Neural cell (in vitro differentiated cells): ENCODE measurements at places on chromosomes 5 and 9. TPM values are rescaled to one million over a fixed set of nuclear protein-coding genes. Genes with fewer than 3 reads are reported as not detected.

The F2RL1 gene
- polyA plus RNA-seq, result 0.12 and 0.78 TPM in 2 replicates

The KLF9 gene
- polyA plus RNA-seq, result 0.11 and 0.60 TPM in 2 replicates

The SLC34A1 gene
- polyA plus RNA-seq, result not detected in 2 replicates

The WNT8A gene
- 0.26 and 0.60 TPM in 2 replicates for polyA plus RNA-seq

The DAB2 gene
- 0.63 and 0.72 TPM in 2 replicates for polyA plus RNA-seq

The GOLM1 gene
- polyA plus RNA-seq, result 76.8 and 77.4 TPM in 2 replicates

The CD274 gene
- 0.16 TPM in 1 of 2 replicates, not detected in the other for polyA plus RNA-seq

The NIPAL4 gene
- polyA plus RNA-seq, result not detected in 2 replicates

The CLIC3 gene
- polyA plus RNA-seq, result not detected in 2 replicates

The NPR2 gene
- polyA plus RNA-seq, result 3.1 and 9.6 TPM in 2 replicates

The NTNG2 gene
- polyA plus RNA-seq, result 0.26 and 0.43 TPM in 2 replicates

The FCN1 gene
- polyA plus RNA-seq, result not detected in 2 replicates

The GFI1B gene
- polyA plus RNA-seq, result not detected in 2 replicates

The GPRIN1 gene
- polyA plus RNA-seq, result 32.3 and 42.8 TPM in 2 replicates

The PCDHB11 gene
- 2.7 and 3.7 TPM in 2 replicates for polyA plus RNA-seq

The IFNA2 gene
- not detected in 2 replicates for polyA plus RNA-seq

The FOXD4L3 gene
- not detected in 2 replicates for polyA plus RNA-seq

The TNFSF15 gene
- polyA plus RNA-seq, result not detected in 2 replicates

The PDE8B gene
- 0.10 and 0.22 TPM in 2 replicates for polyA plus RNA-seq

The SH2D3C gene
- polyA plus RNA-seq, result 14.5 and 19.4 TPM in 2 replicates

The RXRA gene
- 2.3 and 2.7 TPM in 2 replicates for polyA plus RNA-seq

The STPG3 gene
- polyA plus RNA-seq, result not detected in 2 replicates

The GEMIN5 gene
- polyA plus RNA-seq, result 13.0 and 16.6 TPM in 2 replicates

The WDR31 gene
- 0.59 and 0.84 TPM in 2 replicates for polyA plus RNA-seq

The THBS4 gene
- 6.3 TPM in 2 replicates for polyA plus RNA-seq

The ARRDC1 gene
- 53.4 and 55.1 TPM in 2 replicates for polyA plus RNA-seq

The CCDC180 gene
- 5.7 and 5.8 TPM in 2 replicates for polyA plus RNA-seq

The DOCK8 gene
- 0.04 TPM in 1 of 2 replicates, not detected in the other for polyA plus RNA-seq

The PCDHB5 gene
- polyA plus RNA-seq, result 4.5 and 4.7 TPM in 2 replicates

The RETREG1 gene
- polyA plus RNA-seq, result 20.4 and 25.4 TPM in 2 replicates

The NR2F1 gene
- 2.1 and 2.3 TPM in 2 replicates for polyA plus RNA-seq

The PCDHGA1 gene
- polyA plus RNA-seq, result 0.19 and 0.50 TPM in 2 replicates

The IL4 gene
- polyA plus RNA-seq, result not detected in 2 replicates

The TRAF2 gene
- polyA plus RNA-seq, result 14.6 and 21.5 TPM in 2 replicates

The SHROOM1 gene
- polyA plus RNA-seq, result 0.84 and 1.8 TPM in 2 replicates

The SLC6A19 gene
- not detected in 2 replicates for polyA plus RNA-seq

The PCDHGA9 gene
- 0.11 TPM in 1 of 2 replicates, not detected in the other for polyA plus RNA-seq

The OTULINL gene
- polyA plus RNA-seq, result 6.2 and 7.2 TPM in 2 replicates

The SIT1 gene
- polyA plus RNA-seq, result not detected in 2 replicates

The GKAP1 gene
- 6.9 and 11.0 TPM in 2 replicates for polyA plus RNA-seq
